ENCODE measurements at places on chromosomes 6 and 20.

DNA sequence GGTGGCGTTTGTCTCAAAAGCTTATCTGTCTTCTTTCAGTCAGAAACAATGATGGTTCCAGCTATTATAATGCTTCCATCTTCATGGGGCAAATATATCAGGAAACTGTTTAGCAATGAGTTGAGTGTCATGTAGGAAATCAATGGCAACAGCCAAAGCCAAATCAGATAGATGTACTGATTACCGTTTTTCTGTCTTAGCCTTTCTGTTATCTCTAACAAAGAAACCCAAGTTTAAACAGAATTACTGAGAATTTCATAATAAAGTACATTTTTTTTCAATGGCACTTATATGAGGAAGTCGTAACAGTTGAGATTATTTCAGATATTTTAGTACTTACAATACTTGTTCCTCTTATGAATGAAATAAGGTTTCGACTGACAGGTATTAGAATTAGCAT lies 1.2 kb downstream of the NOX3 start:
- no peak for DNase-seq

GRCh38 chr6:17921454-17921853 lies 66.0 kb downstream of the KIF13A start:
- DNase-seq = no peak

DNA sequence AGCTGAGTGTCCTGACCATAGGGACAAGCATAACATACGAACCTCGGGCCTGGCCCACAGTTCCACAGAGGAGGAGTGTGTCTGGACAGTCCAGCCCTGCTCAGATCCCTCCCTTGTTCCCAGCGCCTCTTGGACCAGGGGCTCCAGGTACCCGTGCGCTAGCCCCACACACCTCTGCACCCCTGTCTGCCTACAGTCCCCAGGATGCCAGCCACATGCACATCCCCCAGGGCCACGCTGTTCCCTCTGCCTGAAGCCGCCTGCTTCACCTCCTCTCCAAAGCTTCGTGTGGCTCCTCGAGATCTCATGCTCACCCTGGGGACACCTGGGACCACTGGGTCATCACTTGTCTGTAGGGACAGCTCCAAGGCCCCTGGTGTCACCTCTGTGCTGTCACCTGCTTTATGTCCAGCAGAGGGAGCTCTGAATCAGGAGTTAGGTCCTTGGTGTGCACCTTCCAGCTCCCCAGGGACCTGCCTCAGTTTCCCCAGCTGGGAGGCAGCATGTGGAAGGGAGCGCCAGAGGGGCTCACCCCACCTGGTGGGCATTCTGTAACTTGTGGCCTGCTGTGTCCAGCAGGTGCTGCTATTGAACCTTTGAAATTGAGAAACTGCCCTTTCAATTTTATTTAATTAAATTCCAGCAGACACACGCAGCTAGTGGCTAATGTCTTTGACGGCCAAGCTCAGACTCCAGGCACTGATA lies 7.3 kb upstream of the YTHDF1 start:
- peak; percentile 72 for DNase-seq

DNA sequence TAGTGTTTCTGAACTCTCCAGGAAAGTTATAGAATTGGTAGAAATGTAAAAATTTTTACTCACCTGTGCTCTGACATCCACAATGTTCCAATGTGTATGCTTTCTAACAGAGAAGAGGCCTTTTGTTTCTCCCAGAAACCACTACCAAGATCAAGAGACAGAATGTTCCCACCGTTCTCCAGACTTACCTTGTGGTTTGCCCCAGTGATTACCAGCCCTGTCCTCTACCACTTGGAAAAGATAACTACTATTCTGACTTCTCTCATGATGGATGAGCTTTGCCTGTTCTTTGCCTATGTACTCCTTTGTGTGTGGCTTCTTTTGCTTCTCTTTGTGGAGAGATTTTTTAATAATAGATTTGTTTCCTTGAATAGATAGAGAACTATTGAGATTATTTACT lies 173.0 kb upstream of the SCGN start:
- no peak for DNase-seq

DNA sequence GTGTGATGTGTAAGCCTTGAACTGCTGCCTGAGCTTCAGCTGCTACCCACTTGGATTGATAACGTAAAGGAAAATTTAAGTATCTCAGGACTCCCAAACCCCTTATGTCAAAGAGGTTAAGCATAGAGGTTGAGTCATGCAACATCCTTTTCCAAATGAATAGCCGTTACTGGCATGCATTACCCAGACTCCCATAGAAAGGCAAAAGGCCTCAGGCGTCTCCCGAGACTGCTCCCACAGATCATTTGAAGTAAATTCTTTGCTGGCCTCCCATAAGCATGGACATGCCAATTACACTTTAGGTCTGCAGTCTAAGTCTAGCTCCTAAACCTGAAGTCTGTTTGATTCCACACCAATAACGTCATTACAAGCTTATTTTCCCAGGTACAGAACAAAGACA lies 14.7 kb downstream of the IPCEF1 start:
- DNase-seq = no peak

DNA sequence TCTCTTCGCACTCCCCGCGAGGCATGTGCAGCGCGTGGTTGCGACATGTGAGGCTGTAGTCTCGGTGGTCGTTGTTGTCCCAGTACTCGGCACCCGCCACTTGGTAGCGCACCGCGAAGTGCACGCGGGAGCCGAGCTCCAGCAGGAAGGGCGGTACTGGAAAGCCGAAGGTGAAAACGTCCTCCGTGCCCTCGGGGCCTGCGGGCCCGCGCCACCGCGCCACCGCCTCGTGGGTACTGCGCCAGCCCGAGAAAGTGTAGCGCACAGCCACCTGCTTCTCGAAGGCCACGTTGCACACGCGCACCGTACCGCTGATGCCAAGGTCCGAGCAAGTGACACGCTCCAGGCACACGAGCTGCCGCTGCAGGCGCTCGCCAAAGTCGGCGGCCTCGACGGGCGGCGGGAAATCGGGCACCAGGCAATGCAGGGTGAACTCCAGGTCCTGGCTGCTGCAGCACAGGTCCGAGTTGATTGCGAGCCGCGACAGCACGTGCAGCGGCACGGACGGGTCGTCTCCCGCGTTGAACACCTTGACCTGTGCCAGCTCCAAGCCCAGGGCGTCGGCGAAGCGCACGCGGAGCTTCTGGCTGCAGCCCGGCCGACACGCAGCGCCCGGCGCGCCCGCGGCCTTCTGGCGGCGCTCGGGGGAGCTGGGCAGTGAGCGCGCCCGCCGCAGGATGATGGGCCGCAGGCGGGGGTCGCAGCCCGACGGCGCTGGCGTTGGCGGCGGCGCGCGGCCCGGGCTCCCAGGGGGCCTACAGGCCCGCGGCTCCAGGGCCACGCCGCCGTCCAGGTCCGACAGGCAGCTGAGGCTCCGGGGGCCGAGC lies 840 bp downstream of the PPP1R3D start:
- peak; percentile 78 for DNase-seq

DNA sequence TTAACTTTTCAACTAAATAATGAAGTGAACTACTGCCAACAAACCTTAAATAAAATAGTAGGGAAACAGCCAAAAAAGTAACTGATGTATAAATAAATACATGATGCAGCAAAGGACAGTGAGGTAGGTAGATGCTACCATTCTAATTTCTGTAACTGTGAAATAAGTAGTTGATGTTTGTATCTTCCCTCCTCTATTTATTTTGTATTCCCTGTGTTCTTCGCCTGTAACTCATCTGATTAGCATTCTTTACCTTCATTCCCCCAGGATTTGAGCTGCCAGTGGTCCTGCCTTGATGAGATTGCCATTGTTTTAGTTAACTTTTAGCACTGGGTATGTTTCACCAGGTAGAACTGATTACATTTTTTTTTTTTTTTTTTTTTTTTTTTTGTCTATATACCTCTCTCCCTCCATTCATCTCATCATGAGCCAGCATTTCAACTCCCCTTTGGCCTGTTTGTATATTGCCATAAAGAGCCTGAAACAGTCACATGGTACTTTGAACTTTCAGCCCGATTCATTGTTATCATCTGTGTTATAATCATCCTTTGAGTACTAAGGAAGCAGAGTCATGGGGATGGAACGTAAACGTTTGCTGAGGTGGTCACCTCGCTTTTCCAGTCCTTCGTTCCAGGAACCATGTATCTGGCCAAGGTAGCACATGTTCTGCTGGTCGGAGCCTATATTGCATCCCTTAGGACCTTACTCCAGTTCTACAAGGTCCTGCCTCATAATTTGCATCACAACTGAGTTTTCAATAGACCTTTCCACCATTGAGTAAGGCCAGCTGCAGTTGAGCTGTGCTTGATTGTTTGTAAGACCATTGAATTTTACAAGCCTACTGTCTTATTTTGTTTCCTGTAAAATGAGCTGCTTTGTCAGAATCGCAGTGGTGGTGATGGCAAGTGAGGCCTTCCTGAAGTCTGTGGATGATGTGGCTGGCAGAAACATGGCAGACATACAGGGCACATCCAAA lies 107.6 kb downstream of the JAG1 start:
- DNase-seq = peak; percentile 47

GRCh38 chr6:160285541-160286105 lies 27.0 kb upstream of the SLC22A2 start:
- no peak for DNase-seq

GRCh38 chr6:52724406-52725121 lies 38.7 kb downstream of the GSTA2 start:
- DNase-seq = peak; percentile 91

GRCh38 chr20:23139524-23139923 lies 53.4 kb upstream of the CD93 start:
- DNase-seq = peak; percentile 61

DNA sequence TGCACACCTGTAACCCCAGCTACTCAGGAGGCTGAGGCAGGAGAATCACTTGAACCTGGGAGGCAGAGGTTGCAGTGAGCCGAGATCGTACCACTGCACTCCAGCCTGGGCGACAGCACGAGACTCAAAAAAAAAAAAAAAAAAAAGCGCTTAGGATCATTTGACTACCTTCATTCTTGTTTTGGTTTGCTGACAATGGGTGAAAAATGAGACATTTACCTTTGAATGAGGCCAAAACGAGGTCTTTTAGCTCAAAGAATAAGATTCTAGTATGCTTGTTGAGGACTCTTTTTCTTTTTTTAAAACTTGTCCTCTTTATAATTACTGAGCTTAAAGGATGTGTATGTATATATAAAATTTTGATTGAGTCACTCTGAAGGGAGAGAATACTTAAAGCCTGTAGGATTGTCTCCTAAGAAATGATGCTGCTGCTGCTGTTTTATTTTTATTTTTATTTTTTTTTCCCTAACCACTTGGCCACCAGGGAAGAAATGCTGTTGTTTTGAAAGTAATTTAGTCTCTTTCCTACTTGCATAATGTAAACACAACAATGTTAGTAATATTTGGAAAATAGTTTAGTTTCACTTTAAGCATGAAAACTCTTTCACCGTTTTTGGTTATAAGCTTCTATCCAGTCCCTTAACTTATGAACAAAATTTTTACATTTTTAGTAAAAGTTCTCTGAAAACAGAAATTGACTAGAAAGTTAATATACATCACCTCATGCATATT lies 7.9 kb downstream of the UBR2 start:
- no peak for DNase-seq

DNA sequence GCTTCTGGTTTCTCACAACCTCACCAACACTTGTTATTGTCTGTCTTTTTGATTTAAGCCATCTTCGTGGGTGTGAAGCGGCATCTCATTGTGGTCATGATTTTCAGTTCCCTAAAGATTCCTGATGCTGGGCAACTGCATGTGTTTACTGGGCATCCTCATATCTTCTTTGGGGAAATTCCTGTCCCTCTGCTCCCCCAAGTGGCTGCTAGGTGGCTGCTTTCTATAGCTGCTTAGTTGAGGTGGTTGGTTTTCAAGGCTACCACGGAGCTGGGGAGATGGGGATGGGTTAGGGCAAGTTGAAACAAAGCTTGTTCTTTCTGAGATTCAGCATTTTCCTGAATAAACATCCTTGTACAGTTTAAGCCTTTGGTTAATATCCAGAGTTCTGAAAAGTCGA lies 403.9 kb upstream of the SULF2 start:
- no peak for DNase-seq

GRCh38 chr6:143701349-143702234 lies 23.8 kb downstream of the PHACTR2 start:
- DNase-seq = no peak

DNA sequence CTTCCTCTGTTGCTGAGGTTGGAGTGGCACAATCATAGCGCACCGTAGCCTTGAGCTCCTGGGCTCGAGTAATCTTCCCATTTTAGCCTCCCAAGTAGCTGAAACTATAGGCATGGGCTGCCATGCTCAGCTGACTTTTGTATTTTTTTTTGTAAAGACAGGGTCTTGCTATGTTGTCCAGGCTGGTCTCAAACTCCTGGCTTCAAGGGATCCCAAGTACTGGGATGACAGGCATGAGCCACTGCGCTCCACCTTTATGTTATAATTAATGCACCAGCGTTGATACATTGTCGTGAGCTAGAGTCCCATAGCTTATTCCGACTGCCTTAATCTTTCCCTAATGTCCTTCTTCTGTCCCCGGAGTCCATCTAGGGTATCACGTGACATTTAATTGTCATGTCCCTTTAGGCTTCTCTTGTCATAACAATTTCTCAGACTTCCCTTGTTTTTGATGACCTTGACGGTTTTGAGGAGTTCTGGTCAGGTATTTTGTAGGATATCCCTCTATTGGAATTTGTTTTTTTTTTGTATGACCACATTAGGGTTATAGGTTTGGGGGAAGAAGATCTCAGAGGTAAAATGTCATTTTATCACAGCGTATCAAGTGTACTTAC lies 63.9 kb downstream of the CEBPB start:
- DNase-seq = no peak

GRCh38 chr6:97060254-97060653 lies 135.7 kb downstream of the KLHL32 start:
- no peak for DNase-seq

DNA sequence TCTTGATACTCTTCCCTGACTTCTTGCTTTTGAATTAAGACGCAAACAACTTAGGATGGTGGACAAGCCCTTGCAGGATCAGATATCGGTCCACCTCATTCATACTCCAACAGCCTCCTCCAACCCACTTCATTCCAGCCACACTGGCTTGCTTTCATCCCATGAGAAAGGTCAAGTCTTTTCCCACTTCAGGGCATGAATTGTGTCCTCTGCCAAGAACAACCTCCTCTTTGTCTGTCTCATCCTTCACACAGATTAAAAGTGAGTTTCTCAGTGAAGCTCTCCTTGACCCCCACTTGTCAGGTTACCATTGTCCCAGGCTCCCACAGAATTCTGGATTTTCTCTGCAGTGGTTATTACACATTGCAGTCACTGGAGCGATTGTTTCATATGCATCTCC lies 91.8 kb upstream of the TGM3 start:
- DNase-seq = no peak

GRCh38 chr6:1554476-1555310 lies 55.0 kb upstream of the FOXC1 start:
- no peak for DNase-seq

DNA sequence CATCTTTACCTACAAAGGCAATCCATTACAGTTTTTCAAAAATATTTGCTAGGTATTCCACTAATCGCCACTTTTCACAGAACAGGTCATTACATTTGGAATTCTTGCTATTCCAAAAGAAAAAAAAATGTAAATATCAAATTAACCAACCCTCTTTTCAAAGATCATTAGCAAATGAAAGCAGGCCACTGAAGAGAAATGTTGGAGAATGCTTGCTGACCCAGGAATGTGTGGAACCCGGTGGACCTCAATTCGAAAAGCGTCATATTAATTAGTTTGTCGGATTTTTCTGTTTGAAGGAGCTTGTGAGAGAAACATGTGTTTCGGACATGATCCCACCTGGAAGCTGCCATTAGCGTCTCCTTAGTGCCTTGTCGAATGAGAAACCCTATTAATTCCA lies 27.9 kb upstream of the SERPINB9 start:
- DNase-seq = no peak

- no peak for DNase-seq
Measured at GRCh38 chr20:62732031-62732760, 23.6 kb downstream of the NTSR1 start.

Data from DMS53 (cell line).